Aorta (tissue), 5 donors: ENCODE measurements at places on chromosomes 11 and 22. TPM values are rescaled to one million over a fixed set of nuclear protein-coding genes. Genes with fewer than 3 reads are reported as not detected.
A peak's percentile ranks its signal among the peaks of the same experiment; 100 is the strongest.

DNA sequence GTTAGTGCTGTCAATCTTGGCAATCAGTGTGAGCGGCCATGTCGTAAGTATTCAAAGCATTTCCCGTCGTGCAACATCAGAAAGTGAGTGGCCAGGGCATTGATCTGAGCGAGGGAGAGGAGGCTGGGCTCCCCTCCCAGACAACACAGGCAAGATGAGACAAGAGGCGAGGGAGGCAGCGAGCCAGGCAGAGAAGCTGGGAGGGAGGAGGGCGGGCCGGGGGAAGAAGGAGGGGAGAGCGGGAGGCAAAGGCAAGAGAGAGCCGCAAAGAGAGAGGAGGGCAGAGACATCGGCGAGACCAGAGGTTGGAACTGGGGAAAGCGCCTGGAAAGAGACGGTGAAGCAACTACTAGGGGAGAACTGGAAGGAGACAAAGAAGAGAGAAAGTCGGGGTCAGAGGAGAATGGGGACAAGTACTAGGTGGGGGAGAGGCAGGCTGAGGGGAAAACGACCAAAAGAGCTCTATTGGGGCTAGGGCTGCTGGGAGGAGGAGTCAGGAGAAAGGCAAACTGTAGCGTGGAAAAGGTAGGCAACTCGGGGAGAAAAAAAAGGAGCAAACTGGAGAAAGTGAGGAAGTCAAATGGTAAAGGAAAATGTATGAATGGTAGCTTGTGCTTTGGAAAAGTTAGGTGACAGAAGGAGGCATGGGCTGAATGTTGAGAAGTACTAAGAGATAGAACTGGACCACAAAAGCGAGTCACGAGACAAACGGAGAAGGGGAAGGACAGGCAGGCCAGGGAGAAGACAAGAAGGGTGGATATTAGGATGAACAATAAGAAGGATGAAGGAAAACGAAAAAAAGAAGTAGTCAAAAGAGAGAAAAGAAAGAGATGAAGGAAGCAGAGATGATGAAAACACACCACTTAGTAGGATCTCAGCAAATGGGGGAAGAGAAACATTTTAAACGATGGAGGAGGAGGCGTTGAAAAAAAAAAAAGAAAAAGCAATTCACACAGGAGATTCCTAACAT is 130.5 kb upstream of the C11orf58 start:
- no peak overlapping the region for H3K27ac ChIP-seq
- H3K4me1 ChIP-seq = no peaks in the 10 kb centered on the region
- peak overlapping the region; percentile 14 for H3K4me3 ChIP-seq
- H3K36me3 ChIP-seq = no peaks in the 10 kb centered on the region

DNA sequence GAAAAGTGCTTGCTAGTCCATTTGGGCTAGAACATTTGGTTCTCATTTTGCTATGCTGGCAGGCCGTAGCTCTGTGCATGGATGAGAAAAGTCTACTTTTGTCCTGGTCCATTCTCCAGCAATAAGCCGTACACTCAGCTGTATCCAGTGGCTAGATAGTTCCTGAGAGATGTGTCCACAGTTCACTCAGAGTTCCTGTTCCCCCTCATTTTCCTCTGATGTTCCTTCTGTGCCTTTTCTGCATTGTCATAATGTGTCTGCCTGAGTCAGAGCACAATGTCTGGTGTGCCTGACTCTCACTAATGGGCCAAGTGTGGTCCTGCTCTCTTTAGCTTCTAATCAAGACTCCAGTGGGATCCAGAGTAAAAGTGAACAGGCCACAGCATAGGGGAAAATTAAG is 215.7 kb upstream of the CTSC start:
- no peaks in the 10 kb centered on the region for H3K27me3 ChIP-seq
- DNase-seq = no peak
- no peak overlapping the region for H3K4me3 ChIP-seq
- no peaks in the 10 kb centered on the region for H3K4me1 ChIP-seq
- H3K27ac ChIP-seq = no peak overlapping the region

DNA sequence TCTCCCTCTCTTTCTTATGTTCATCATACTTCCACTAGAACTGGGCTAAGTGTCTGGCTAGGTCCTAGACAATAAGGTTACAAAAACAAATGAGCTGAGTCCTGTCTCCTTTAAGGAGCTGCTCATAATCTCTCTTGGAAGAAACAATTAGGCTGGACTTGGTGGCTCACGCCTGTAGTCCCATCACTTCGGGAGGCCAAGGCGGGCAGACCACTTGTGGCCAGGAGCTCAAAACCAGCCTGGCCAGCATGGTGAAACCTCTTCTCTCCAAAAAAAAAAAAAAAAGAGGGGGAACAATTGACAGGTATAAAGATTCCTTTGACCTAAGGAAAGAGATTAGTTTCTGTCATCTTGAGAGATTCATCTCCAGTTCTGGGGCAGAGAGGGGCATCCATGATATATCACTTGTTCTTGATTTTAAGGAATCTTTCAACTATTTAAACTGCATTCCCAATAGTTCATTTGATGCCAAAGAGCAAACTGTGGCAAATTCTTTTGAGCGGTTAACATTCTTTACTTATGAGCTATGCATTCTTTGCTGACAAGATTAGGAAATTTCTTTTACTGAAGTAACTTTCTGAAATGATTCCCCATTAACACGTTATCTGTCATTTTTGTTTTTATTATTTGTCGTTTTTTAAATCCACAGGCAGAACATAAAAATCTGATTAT is 125.5 kb downstream of the C11orf87 start:
- no peaks in the 10 kb centered on the region for H3K36me3 ChIP-seq
- no peaks in the 10 kb centered on the region for H3K4me1 ChIP-seq
- no peak for DNase-seq
- no peak overlapping the region for H3K27ac ChIP-seq
- H3K27me3 ChIP-seq = no peaks in the 10 kb centered on the region

DNA sequence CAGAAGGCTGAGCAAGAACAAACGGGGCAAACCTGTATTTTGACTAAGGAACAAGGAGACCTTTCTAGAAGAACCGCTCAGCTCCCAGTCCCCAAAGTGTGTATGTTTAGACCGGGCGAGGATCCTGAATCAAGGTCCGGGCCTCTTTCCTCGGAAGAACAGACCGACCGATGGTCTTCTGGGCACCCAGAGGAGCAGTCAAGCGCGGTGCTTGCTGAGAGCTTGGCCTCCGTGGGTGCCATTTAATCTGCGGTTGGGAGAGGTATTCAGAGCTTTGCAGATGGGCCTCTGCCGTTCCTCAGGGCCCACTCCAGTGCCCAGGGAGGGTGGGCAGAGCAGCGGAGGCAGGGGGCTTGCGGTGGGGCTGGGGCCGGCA is 26.5 kb upstream of the ATXN10 start:
- H3K27ac ChIP-seq = no peak overlapping the region
- no peaks in the 10 kb centered on the region for H3K36me3 ChIP-seq
- DNase-seq = no peak
- H3K4me1 ChIP-seq = no peaks in the 10 kb centered on the region
- no peaks in the 10 kb centered on the region for H3K27me3 ChIP-seq

DNA sequence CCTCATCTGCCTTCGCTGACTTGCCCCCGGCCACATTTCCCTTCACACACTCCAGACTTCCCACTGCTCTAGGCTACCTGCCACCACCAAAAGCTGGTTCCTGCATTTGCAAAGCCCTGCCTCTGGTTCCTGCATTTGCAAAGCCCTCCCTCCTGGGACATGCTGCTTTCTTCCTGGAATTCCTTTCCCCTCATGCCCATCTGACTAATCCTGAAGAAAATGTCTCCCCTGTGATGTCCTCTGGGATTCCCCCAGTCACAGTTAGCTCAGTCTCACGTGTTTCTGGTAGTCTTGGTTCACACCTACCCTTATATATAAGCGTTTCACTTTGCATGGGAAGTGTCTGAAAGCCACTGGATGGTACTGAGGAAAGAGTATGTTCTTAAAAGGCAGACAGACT is 206.9 kb downstream of the DBX1 start:
- no peaks in the 10 kb centered on the region for H3K27me3 ChIP-seq
- no peak overlapping the region for H3K4me3 ChIP-seq
- peaks cover 4% of the 10 kb centered on the region for H3K36me3 ChIP-seq

CTSF gene
- 110 TPM for total RNA-seq

RASD2 gene
- 12.2 TPM for total RNA-seq

BIRC3 gene
- 19.3 TPM for total RNA-seq

TBX10 gene
- total RNA-seq = not detected

ZP1 gene
- not detected for total RNA-seq
